ENCODE measurements at places on chromosomes 12 and 14. TPM values are rescaled to one million over a fixed set of nuclear protein-coding genes. Genes with fewer than 3 reads are reported as not detected.

DNA sequence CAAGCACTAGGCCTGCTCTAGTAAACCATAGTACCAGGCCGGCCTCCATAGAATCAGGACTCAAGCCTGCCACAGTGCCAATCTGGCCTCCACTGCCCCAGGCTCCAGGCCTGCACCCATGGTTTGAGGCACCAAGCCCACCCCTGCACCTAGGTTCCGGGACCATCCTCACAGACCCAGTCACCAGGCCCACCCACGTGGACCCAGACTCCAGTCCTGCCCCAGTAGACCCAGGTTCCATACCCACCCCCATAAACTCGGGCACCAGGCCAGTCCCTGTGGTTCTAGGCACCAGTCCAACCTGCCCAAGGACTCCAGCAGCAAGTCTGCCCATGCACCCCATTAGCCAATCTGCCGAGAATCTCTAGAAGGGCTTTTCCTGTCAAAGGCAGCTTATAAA, 501.8 kb upstream of the TMPO start:
- DNase-seq, result no peak

- DNase-seq, result no peak
These were observed 139.7 kb downstream of the PRIMA1 start for GRCh38 chr14:93648440-93649168.

DNA sequence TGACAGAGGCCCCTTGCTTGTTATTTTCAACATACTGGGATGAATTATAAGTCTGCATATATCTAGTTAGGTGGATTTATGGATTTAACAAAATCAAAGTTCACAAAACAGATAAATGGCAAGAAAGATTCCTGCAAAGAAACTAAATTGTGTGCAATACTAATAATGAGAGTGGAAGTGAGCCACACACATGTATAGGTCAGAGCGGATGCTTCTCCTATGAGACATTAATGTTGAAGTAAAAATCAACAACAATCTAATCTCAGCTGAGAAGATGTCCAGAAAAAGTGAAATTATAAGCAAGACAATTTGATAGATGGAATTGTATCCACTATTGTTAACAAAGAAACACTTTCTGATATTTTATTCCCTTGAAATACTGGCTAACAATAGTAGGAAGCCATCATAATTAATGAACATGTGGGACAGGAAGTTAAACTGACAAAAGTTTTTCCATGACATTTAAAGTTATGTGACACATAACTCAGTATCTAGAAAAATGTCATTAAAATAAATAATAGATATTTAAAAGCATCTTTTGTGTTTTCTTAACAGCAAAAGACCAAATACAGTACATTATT, 39.7 kb downstream of the RAD51B start:
- DNase-seq, result no peak

GRCh38 chr12:98783420-98783819, 138.3 kb downstream of the APAF1 start:
- DNase-seq, result no peak

GRCh38 chr12:114425031-114425626, 19.2 kb upstream of the TBX5 start:
- no peak for DNase-seq

DNA sequence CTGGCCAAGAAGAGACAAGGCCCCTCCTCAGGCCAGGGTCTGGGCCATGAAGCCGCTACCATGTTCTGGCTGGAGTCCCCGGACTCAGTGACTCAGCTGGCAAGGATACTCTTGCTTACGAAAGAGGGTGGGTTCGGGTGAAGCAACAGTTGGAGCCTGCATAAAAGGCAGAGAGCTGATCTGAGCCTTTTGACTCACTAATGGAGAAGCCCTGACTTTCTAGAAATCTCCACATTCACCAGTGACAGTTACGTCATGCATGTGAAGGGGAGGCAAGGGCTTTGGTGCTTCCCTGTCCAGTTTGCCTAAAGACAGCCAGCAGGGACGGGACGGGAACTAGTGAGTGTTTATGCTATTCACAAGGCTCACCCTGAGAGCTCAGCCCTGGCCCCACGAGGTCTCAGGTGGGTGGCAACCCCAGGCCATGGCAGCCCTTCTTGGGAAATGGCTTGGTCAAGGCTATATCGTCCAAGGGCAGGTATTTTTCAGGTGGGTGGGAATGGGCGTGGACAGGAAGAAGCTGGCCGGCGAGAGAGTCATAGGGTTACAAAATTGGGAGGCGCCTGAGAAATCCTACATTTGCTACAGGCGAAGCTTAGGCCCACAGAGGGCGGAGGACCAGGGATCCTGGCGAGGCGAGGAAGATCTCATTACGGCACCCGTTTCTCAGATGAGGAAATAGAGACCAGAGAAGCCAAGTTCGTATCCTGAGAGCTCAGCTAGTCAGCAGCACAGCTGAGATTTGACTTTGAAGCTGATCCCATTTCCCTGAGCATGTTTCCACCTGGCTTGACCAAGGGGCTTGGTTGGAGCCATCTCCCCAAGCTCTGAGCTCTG, 314.6 kb downstream of the BCL11B start:
- DNase-seq, result peak; percentile 69

DNA sequence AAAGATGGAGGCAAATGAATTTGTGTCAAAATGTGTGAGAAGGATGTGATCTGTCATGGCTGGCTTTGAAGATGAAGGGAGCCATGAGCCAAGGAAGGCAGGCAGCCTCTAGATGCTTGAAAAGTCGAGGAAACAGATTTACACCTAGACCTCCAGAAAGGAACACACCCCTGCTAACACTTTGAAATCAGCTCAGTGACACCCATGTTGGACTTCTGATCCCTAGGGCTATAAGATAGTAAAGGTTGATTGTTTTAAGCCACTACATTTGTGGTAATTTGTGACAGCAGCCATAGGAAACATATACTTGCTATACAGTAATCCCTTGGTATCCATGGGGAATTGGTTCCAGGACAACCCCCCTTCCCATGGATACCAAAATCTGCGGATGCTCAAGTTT, 80.5 kb upstream of the DYRK2 start:
- DNase-seq, result no peak

GRCh38 chr14:20775901-20776300, 5.2 kb upstream of the RNASE6 start:
- DNase-seq, result no peak

- no peak for DNase-seq
These were observed 69.0 kb downstream of the IFT81 start for GRCh38 chr12:110193196-110193595.

DNA sequence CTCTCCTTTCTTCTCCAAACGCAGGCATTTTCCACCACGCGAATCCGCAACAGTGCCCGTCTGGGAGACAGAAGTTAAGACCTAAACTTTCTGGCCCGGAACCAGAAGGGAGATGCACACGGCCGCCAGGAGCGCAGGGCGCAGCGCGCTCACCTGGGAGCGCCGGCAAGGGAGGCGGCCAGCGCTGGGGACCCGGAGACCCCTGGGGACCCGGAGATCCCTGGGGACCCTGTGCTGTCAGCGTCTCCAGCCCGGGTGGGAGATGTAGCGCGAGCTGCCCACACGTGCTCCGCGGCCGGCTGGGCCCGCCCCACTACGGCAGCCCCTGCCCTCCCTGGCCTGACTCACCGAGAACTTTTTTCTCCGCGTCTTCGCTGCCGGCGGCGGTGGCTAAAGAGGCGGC, 620 bp downstream of the YBX3 start:
- peak; percentile 59 for DNase-seq

DNA sequence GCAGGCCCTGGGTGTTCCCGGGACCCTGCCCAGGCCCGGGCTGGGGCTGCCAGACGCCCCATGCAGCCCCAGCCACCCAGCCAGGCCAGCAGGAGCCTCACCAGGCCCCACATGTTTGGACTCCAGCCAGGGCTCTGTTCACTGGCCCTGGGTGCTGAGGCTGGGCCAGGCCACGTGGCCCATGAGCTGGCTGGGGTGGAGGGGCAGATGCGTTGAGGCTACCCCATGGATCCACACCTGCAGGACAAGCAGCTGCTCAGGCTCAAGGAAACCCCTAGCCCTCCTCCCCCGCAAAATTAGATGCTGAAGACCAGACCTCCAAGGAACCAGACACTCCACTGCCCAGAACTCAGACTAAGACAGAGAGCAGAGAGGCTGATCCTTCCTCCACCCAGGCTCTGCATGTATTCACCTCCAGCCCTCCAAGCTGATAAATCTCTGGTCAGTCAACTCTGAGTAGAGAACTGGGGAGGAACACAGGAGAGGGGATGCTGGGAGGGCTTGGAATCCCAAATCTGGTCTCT, 1.6 kb downstream of the CDH24 start:
- no peak for DNase-seq

DNA sequence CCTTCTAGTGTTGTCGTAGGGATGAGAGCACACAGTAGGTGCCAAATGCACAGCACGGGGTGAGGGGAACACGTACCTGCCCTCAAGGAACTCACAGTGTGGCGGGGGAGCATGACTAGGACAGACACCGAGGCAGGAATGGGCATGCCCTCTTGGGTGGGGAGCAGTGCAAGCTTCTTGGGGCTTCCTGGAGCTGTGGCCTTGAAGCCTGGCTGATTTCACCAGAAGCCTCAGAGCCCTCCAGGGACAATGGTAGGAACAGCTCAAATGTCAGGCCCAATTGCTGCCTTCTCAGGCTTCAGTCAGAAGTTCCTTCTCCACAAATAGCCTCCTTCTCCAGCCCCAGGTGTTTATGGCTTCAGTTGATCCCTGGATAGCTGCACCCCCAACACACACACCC, 43.4 kb downstream of the TEAD4 start:
- no peak for DNase-seq

- DNase-seq, result no peak
These were observed 247.9 kb downstream of the AKAP6 start for GRCh38 chr14:32576977-32577376.

DNA sequence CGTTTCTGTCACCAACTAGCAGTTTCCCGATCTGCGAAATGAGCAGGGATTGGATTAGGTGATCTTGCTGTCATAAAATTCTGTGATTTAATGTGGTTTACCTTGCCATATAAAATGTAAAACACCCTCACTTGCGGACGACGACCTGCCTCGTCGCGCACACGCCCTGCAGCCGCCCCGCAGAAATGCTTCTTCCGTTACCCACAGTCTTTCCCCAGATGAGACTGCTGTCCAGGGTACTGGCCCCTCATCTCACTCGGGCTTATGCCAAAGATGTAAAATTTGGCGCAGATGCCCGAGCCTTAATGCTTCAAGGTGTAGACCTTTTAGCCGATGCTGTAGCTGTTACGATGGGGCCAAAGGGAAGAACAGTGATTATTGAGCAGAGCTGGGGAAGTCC, 17.7 kb upstream of the FOXJ2 start:
- no peak for DNase-seq

GRCh38 chr14:35046751-35047536, 872 bp downstream of the FAM177A1 start:
- peak; percentile 49 for DNase-seq

RAD9B gene
- 8.4 TPM for total RNA-seq

ERP27 gene
- total RNA-seq, result 1.5 TPM

OR6S1 gene
- total RNA-seq, result not detected

TRPV4 gene
- not detected for total RNA-seq

RPGRIP1 gene
- total RNA-seq, result not detected

FOXN4 gene
- total RNA-seq, result not detected

INSM2 gene
- not detected for total RNA-seq

KRT83 gene
- total RNA-seq, result not detected

CKB gene
- 291 TPM for total RNA-seq

RIC8B gene
- total RNA-seq, result 33.2 TPM

EPYC gene
- total RNA-seq, result not detected

FLVCR2 gene
- total RNA-seq, result 2.3 TPM

PAX9 gene
- 0.26 TPM for total RNA-seq

CCDC92 gene
- total RNA-seq, result 7.4 TPM

RHEBL1 gene
- not detected for total RNA-seq

C12orf50 gene
- 0.40 TPM for total RNA-seq

TRIM9 gene
- 3.9 TPM for total RNA-seq

Measured in uterus (tissue), 4 donors.